Inflammatory macrophage treated with lipopolysaccharide for 1 hour (primary cell): ENCODE measurements at places on chromosomes 2 and 18.

- DNase-seq: no peak
Observed at GRCh38 chr18:6747646-6748045, 18.1 kb downstream of the ARHGAP28 start.

DNA sequence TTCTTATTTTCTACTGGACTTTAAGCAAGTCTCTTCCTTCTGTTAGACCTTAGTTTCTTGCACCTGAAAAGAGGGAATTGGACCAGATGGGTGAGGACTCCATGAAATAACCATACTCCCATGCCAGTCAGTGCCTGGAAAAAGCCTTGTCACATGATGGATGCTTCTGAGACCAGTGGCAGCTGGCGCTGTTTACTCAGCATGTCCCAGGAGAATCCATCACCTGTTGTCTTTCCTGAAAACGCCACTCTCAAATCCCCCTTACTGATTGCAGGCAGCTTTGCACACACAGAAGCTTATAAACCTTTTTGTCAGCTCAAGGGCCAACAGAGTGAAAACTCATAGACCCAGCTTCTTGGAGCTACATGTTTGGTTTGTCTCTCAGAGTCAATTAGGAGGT lies 117.6 kb downstream of the POLE4 start:
- no peak for DNase-seq

DNA sequence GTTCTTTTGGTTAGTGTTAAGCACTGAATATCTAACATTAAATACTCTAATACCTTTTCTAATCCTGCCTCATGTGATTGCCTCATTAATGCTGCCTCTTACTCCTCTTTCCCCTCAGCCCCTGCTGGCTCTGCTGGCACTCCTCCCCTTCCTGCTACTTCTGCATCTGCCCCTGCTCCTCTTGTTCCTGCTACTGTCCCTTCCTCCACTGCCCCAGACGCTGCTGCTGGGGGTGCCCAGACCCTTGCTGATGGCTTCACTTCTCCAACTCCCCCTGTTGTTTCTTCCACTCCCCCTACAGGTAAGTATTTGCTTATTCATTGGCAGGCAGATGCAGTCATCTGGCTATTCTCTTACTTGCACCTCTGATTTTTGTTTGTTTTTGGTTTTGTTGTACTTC lies 68.5 kb downstream of the ABI2 start:
- no peak for DNase-seq

GRCh38 chr2:19299032-19299431 lies 59.4 kb downstream of the OSR1 start:
- DNase-seq: no peak

DNA sequence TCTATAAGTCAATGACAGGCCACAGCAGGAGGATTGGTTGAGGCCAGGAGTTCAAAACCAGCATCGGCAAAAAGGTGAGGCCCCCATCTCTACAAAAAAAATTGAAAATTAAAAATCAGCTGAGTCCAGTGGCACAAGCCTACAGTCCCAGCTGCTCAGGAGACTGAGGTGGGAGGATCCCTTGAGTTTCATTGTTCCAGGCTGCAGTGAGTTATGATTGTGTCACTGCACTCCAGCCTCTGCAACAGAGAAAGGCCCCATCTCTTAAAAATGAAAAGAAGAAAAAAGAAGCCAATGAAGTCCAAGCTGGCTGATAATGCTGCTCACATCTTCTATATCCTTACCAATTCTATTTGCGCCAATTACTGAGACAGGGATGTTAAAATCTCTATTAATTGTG lies 39.1 kb downstream of the MRPS5 start:
- DNase-seq: no peak

GRCh38 chr2:20614201-20615067 lies 36.5 kb downstream of the HS1BP3 start:
- DNase-seq: no peak

- peak; percentile 34 for DNase-seq
Observed at GRCh38 chr2:46985512-46985911, 69.9 kb upstream of the MCFD2 start.

GRCh38 chr2:207768168-207768865 lies 1.4 kb downstream of the FZD5 start:
- DNase-seq: peak; percentile 21

- no peak for DNase-seq
Observed at GRCh38 chr2:214515111-214515510, 104.3 kb downstream of the VWC2L start.
